ENCODE measurements at places on chromosomes 7 and 10.

- DNase-seq: no peak
Observed at GRCh38 chr7:130595986-130596385, 72.6 kb downstream of the COPG2 start.

- DNase-seq: no peak
Observed at GRCh38 chr10:132099389-132100090, 33.8 kb downstream of the JAKMIP3 start.

DNA sequence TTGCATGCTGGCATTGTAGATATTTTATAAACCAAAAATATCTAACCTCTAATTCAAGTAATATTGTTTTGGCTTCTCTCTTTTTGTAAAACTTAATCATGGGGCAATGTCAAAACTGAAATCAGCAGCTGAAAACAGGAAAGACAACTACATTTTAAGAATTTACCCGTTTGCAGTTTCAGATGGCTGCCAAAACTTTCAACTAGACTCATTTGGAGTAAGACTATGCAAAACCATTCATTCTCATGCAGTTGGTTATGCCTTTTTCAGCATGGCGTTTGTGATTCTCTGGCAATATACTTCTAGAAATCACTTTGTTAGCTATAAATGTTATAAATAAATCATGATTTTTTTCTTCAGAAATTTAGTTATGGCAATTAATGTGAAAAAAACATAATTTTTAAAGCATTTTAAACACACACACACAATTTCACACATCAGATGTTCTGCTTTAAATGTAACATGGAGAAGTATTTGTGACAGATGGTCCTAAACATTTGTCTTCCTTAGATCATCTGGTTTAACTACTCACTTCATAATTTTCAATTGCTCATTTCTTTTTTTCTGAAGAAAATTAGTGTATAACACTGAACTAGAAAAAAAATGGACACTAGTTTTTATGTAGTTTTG is 116.4 kb downstream of the ITGB8 start:
- DNase-seq: no peak

- DNase-seq: no peak
Observed at GRCh38 chr7:64884913-64885370, 18.1 kb upstream of the ZNF273 start.

DNA sequence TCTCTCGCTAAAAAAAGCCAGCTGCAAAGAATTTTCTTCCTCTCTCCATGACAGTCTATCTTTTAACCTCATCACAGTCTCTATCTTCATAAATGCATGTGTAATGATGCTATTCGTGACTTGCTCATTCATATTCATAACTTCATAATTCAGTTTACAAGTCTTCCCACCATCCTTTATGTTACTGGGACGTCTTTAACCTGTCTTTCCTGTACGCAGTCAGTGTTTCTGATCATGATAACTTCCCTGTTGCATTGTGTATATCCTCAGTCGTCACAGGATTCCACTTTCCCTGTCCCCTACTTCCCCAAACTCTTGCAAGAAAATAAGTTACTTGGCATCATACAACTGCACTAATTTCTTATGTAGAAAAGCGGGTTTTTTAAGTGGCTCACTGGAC is 165.6 kb upstream of the ASAH2 start:
- DNase-seq: no peak

GRCh38 chr7:138978541-138979184 is 2.5 kb downstream of the KIAA1549 start:
- no peak for DNase-seq

GRCh38 chr7:156034397-156034796 is 222.1 kb upstream of the SHH start:
- no peak for DNase-seq

- no peak for DNase-seq
Observed at GRCh38 chr7:112049555-112050249, 156.5 kb downstream of the DOCK4 start.

DNA sequence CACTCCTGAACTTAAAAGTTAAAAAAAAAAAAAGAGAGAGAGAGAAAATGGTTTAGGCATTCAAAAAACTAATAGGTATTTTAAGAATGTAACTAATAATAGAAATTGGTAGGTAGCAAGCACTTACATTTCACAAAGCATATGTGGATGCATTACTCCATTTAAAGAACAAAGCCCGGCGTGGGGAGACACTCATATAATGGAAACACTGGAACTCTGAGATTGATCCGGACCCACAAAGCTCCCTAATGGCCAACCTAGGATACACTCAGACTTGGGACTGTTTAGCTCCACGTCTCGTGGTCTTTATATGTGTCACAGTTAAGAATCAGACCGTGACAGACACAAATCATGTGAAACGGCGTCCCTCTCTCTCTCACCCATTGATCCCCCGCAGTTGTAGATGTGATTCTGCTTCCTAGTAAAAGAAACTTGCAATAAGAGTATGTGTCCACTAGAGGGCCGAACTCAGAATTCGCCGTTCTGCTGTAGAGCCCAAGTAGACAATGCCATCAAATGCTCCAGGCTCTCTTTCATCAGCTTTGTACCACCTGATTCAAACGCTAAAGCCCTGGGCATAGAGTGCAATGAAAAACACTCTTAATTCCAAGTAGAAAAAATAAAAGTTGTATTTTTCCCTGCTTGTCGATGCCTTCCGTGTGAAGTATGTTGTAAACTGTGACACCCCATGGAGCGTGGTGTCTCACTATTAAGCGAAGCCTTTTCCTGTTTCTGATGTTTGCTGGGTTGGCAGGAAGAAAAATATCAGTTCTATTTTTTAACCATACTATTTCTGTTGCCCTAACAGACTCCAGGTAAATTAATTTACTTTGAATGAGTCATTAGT is 429.0 kb upstream of the MTPN start:
- DNase-seq: no peak

DNA sequence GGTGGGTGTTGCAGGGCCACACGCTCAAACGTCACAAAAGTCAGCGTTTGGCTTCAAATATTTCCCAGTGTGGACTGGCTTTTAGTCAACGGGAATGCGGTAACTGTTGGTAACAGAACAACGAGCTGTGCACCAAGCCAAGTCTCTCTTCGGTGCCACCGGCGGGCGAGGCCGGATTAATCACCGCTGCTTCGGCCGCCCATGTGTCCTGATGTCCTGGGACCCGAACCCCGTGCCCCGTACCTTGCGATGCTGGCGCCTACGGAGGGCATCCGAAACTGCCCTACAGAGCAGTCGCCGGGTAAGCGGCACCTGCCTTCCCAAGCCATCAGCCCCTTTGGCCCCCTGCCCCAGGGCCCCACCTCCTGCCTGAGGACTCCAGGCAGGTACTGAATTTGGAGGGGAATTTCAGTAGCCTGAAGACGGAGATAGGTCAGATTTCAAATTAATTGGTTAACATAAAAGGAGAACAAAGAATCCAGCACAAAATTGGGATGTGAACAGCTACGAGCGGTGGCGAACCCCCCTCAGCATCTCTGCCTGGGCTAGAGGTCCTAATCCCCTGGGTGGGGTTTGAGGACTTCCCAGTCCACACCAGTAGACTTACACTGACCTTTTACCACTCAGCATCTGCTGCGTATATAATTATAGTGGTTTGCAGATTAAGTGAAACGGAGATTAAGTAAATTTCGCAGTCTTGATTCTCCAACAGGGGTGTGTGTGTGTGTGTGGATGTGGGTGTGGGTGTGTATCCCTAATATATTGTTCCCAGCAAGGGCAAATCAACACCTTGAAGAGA is at the start of gene LRRC72:
LRRC72 (plus strand) TSS at position 84 of the 799 bp plus-strand sequence; CDS start at position 212, 128 bp downstream.
- no peak for DNase-seq

GRCh38 chr7:42461537-42461936 is 224.5 kb upstream of the GLI3 start:
- DNase-seq: no peak

DNA sequence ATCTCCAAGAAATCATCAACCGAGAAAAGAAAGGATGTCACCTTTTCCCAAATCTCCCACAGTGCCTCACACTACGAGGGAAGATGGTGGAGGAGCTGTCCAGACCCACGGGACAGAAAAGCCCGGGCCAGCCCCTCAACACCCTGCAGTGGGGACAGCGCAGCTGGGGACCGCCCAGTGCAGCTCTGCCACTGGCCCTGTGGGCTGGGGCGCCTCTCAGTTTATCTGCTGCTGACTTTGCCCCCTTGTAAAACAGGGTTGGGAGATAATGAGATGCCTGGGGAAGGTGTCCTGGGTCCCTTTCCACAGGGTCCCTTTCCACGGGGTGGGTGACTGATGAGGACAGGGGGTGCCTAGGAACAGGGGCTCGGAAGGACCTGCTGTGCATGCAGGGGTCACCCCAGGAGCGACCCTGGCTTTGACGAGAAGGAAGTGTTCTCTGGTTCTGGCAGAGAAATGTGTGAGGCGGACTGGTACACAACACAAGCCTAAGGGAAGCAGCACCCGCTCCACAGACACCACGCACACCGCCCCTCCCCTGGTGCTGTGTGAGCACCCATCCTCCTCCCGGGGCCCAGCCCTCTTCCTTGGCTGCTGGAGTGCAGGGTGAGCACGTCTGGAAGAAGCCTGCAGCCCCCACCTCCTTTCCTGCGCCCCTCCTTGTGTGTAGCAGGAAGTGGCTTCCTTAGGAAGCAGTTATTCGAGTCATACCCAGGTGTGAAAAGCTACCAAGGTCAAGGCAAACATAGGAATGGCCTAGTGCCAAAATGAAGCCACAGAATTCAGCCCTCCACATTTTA is 339.9 kb downstream of the DNAJB6 start:
- DNase-seq: no peak

GRCh38 chr10:80537736-80538480 is at the start of gene SH2D4B:
TSS of gene SH2D4B (plus strand) at chr10:80537902. CDS start at chr10:80538332, 430 bp downstream.
- no peak for DNase-seq

DNA sequence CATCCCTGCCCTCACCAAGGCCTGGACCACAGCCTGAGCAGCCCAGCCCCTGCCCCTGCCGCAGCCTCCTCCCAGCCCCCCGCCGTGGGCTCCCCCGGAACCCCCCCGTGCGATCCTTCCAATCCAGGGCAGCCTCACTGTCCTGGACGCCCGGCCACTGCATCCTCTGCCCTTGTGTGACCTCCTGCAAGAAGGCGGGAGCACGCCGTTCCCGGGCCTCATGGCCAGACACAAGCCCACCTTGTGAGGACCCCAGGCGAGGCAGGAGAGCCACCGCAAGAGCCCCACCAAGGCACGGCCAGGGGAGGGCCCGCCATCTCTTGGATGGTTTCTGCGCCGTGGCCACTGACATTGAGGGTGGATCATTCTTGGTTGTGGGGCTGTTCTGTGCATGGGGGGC is 7.8 kb upstream of the LFNG start:
- no peak for DNase-seq

DNA sequence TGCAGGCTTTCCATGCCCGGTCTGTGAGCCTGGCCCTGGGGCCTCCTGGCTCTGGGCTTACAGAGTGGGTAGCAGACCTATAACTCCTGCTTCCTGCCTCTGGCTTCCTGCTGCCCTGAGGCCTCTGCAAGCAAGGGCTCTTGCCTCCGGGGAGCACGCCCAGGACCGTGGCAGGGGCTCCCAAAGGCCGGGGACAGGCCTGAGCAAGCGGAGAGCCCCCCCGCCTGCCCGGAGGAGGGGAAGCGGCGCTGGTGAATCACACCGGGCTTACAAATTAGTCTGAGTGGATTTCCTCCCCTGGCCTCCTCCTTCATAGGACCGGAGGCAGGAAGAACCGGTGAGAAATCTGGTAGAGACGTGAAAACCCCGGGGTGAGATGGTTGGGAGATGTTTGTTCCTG is 1.5 kb upstream of the MYL10 start:
- no peak for DNase-seq

DNA sequence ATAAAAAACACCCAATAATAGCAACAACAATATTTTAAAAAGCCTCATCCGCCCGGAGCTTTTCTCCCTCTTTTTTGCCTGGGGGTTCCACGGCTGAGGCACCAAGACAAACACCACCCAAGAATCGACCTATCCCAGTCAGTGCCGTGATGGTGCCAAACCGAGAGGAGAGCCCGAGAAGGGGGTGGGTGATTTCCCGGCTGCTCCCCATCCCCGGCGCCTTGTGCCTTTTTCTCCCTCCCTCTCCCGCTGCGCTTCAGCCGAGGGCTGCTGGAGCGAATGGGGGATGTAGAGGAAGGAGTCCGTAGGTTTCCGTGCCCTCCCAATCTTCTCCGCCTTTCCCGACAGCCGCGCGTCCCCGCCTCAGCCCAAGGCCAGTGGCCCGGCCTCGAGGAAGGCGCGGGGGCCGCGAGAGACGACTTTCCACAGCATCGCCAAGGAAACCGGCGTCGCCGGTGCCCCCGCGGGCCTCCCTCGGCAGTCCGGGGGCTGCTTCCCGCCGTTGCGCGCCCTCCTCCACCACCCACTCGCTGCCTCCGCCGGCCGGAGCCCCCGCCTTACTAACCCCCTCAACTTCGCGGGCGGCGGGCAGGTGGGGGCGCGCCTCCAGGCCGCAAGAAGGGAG is 1.3 kb downstream of the EGR2 start:
- DNase-seq: peak; percentile 44

- no peak for DNase-seq
Observed at GRCh38 chr10:50931948-50932431, 46.6 kb upstream of the A1CF start.

DNA sequence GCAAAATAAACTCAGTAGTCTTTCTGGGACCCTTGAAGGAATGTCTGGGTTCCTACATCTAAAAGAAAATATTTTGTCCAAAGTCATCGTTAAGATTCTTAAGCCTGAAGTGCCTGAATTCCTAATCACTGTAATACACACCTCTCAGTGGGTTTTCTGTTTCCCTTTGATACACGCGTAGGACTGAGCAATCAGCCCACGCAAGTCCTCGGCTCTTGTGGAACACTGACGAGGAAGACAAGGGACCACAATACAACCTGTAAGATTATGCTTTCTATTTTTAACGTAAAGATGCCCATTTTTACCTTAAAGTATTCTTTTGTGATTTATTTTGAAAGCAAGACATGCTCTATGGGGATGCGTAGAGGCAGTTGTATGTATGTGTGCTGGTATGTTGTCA is 472.8 kb upstream of the CELF2 start:
- DNase-seq: no peak

DNA sequence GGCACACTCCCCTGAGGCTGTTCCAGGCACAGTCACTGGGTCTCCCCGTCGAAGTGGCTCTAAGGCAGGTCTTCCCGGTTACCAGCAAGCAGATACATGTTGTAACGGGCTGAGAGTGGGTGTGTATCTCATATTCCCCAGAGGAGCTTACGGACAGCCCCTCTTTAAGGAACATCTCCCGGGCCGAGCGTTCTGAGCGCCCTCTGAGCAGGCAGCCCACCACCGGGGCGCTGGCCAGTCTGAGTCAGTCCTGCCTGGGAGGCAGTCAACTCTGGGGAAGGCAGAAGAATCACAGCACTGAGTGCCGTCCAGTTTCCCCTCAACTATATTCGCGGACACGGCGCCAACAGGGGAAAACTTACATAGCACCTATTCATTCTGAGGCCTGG is 117.4 kb downstream of the LHPP start:
- no peak for DNase-seq

GRCh38 chr7:97179454-97180104 is 62.1 kb downstream of the SDHAF3 start:
- DNase-seq: peak; percentile 23

DNA sequence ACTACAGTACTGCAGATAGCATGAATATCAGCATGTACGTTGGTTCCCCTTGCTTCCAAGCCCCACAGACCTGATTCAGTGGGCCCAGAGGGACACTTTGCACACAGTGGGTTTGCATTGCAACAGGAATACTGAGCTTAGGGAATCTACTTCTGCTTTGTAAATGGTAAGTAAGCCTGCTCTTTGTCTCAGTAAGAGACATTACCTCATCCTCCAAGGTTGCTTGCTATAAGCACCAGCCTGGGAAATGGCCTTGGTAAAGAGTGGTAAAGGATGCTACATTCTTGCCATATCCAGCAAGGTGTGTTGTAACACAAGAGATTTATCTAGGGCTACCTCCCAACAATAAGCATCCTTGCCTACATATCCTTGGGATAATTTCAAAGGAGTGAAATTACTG is 730.5 kb downstream of the INHBA start:
- DNase-seq: no peak

- DNase-seq: no peak
Observed at GRCh38 chr7:155845226-155845625, 33.0 kb upstream of the SHH start.
